H7 (cell line): ENCODE measurements at places on chromosomes 5 and 9.

- DNase-seq, result peak; percentile 88
These were observed 43.5 kb upstream of the TCF7 start for GRCh38 chr5:134070725-134071613.

- no peak for DNase-seq
These were observed 231.1 kb upstream of the PAPPA start for GRCh38 chr9:115922444-115922843.

GRCh38 chr5:119745976-119746375, 116.6 kb downstream of the FAM170A start:
- DNase-seq, result no peak

- DNase-seq, result no peak
These were observed 2.1 kb downstream of the ANKRD33B start for GRCh38 chr5:10565785-10566542.

DNA sequence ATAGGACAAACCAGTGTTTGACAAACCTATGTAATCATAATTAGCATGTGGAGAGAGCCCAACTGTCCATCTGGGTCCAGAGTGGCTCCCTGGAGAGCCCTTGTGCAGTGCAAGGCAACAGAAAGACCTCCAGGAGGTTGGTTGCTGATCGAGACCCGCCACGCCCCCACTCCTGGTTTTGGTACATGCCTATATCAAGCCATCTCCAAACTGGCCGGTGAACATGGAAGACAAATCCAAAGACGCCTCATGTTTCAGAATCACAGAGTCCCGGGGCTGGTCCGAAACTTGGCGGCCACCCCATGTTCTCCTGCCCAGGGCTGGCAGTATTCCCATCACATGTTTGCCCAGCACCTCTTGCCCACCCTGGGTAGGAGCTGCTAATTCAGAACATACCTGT, 140.2 kb downstream of the PAX5 start:
- DNase-seq, result no peak

DNA sequence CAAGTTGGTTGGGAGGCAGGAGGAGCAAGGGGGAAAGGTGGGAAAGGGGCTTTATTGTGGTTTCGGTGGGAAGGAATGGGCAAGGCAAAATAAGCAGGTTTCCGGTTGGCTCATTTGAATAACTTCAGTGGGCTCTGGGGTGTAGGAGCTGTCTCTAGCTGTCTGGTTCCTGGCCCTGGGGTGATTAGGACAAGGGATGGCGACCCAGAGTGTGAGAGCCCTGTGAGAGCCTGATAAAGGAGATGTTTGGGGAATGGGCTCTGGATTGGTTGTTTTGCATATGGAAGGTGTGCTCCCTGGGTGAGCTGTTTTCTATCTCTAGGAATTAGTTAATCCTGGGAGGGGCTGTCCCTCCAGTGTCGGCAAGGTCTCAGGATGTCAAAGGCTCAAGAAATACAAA, 15.4 kb downstream of the ANKRD34B start:
- DNase-seq, result peak; percentile 61

DNA sequence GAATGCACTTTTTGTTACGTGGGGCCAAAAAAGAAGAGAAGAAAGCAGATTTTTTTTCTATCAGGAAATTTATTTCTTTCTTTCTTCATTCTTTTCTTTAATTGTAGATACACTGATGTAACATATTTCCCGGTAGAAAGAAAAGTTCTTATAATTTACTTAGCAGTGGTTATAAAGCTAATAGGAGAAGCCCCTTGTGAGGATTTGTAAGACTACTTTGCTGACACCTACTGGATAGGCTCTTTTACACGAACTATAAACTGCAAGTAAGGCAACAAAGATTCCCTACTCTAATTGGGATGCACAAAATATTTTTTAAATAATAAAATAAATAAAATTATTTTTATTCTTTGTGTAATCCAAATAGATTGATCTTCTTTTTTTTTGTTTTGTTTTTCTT, 284.4 kb downstream of the DNAH5 start:
- DNase-seq, result peak; percentile 11
